Right lobe of liver (tissue), 6 donors: ENCODE measurements at places on chromosomes 7 and 10. TPM values are rescaled to one million over a fixed set of nuclear protein-coding genes. Genes with fewer than 3 reads are reported as not detected.
A peak's percentile ranks its signal among the peaks of the same experiment; 100 is the strongest.

RSPH10B2 gene
- 0.22 TPM for total RNA-seq

OR2A7 gene
- total RNA-seq = 2.6 TPM

ERLIN1 gene
- 79.6 TPM for total RNA-seq

LIPF gene
- not detected for total RNA-seq

ASB4 gene
- total RNA-seq = 0.79 TPM

MCM10 gene
- 6.4 TPM for total RNA-seq

CH25H gene
- not detected for total RNA-seq

FRMPD2 gene
- total RNA-seq = not detected

BHLHA15 gene
- total RNA-seq = 6.6 TPM

GRCh38 chr10:42754155-42755027 is 28.2 kb upstream of the BMS1 start:
- H3K27ac ChIP-seq = no peak overlapping the region
- H3K4me1 ChIP-seq = peaks cover 22% of the 10 kb centered on the region
- H3K36me3 ChIP-seq = no peaks in the 10 kb centered on the region
- peak overlapping the region; percentile 33 for H3K4me3 ChIP-seq
- no peaks in the 10 kb centered on the region for H3K27me3 ChIP-seq

GRCh38 chr10:128301051-128301450 is 174.8 kb upstream of the MKI67 start:
- no peaks in the 10 kb centered on the region for H3K4me1 ChIP-seq
- H3K27ac ChIP-seq = no peak overlapping the region
- no peak overlapping the region for H3K4me3 ChIP-seq
- no peaks in the 10 kb centered on the region for H3K27me3 ChIP-seq

GRCh38 chr7:116159711-116160110 is 50.6 kb upstream of the TES start:
- H3K4me3 ChIP-seq = no peak overlapping the region
- H3K27me3 ChIP-seq = no peaks in the 10 kb centered on the region
- no peaks in the 10 kb centered on the region for H3K36me3 ChIP-seq
- no peak overlapping the region for H3K27ac ChIP-seq
- H3K4me1 ChIP-seq = no peaks in the 10 kb centered on the region
- DNase-seq = no peak

DNA sequence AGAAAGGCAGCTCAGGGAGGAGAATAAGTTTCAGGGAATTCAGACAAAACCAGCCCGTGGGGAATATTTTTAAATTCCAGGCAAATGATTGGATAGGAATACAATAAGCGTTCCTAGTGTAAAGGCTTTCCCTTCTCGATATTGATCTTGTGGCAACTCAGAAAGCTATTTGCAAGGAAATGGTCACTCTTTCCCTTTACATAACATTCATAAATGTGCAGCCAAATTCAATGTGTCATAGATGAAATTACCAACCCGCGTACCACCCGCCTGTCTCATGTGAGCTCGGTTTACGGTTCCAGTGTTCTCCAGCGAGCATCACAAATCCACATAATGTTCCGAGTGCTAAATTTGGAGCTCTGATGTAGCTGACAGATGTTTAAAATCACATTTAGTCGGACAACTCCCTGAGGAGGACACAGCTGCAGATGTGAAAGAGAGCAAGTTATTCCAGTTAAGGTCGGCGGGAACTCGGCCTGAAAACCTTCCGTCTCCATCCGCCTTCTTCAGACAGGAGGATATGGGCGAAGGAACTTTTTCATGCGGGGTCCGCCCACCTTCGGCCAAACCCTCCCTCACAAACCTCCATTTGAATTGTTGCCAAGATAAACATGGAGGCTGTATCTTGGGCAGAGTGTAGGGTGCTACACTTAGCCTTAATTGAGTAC is 327.0 kb downstream of the RNLS start:
- no peak for DNase-seq
- no peaks in the 10 kb centered on the region for H3K36me3 ChIP-seq
- no peak overlapping the region for H3K4me3 ChIP-seq
- H3K4me1 ChIP-seq = no peaks in the 10 kb centered on the region
- H3K27ac ChIP-seq = no peak overlapping the region

- H3K27me3 ChIP-seq = no peaks in the 10 kb centered on the region
- no peak for DNase-seq
- no peak overlapping the region for H3K4me3 ChIP-seq
- H3K36me3 ChIP-seq = no peaks in the 10 kb centered on the region
- H3K27ac ChIP-seq = no peak overlapping the region
- no peaks in the 10 kb centered on the region for H3K4me1 ChIP-seq
These were observed 714.3 kb downstream of the ANKRD7 start for GRCh38 chr7:118938845-118939244.

GRCh38 chr7:106503626-106504025 is 157.3 kb downstream of the CCDC71L start:
- no peak for DNase-seq
- no peaks in the 10 kb centered on the region for H3K36me3 ChIP-seq
- H3K4me3 ChIP-seq = no peak overlapping the region
- no peaks in the 10 kb centered on the region for H3K27me3 ChIP-seq
- peaks cover 16% of the 10 kb centered on the region for H3K4me1 ChIP-seq

GRCh38 chr7:128081808-128082207 is 50.6 kb upstream of the LRRC4 start:
- H3K4me1 ChIP-seq = no peaks in the 10 kb centered on the region
- no peak for DNase-seq
- no peak overlapping the region for H3K4me3 ChIP-seq
- no peaks in the 10 kb centered on the region for H3K27me3 ChIP-seq

GRCh38 chr7:115435178-115435577 is 513.3 kb downstream of the MDFIC start:
- no peaks in the 10 kb centered on the region for H3K36me3 ChIP-seq
- no peaks in the 10 kb centered on the region for H3K27me3 ChIP-seq
- DNase-seq = no peak
- no peak overlapping the region for H3K27ac ChIP-seq
- no peaks in the 10 kb centered on the region for H3K4me1 ChIP-seq

- no peaks in the 10 kb centered on the region for H3K36me3 ChIP-seq
- DNase-seq = no peak
- no peaks in the 10 kb centered on the region for H3K27me3 ChIP-seq
- H3K27ac ChIP-seq = no peak overlapping the region
- no peaks in the 10 kb centered on the region for H3K4me1 ChIP-seq
These were observed 48.5 kb downstream of the SMKR1 start for GRCh38 chr7:129550693-129551360.

DNA sequence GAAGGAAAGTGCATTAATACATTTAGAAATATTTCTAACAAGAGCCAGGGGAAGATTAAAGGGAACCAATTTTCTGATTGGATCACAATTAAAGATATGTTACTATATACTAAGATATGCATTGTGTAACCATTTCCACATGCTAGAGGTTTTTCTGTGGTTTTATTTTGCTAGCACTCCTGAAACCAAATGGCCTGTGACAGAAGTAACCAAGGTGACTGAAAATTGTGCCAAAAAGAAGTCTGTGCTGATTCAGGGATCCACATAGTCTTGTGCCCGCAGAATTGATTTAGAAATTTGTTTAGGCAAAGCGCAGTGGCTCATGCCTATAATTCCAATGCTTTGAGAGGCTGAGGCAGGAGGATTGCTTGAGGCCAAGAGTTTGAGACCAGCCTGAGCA is 1.8 kb downstream of the CC2D2B start:
- no peaks in the 10 kb centered on the region for H3K27me3 ChIP-seq
- no peak for DNase-seq
- H3K27ac ChIP-seq = no peak overlapping the region
- no peaks in the 10 kb centered on the region for H3K36me3 ChIP-seq
- H3K4me1 ChIP-seq = no peaks in the 10 kb centered on the region
- no peak overlapping the region for H3K4me3 ChIP-seq

- no peak overlapping the region for H3K27ac ChIP-seq
- H3K36me3 ChIP-seq = no peaks in the 10 kb centered on the region
- no peak overlapping the region for H3K4me3 ChIP-seq
- no peak for DNase-seq
These were observed 67.5 kb upstream of the SORCS1 start for GRCh38 chr10:107232013-107232412.

GRCh38 chr10:47193666-47194065 is 106.3 kb upstream of the GDF10 start:
- no peaks in the 10 kb centered on the region for H3K4me1 ChIP-seq
- no peaks in the 10 kb centered on the region for H3K27me3 ChIP-seq
- no peaks in the 10 kb centered on the region for H3K36me3 ChIP-seq
- H3K27ac ChIP-seq = no peak overlapping the region
- no peak for DNase-seq
- H3K4me3 ChIP-seq = no peak overlapping the region

GRCh38 chr7:66202441-66202840 is 2.7 kb upstream of the TPST1 start:
- H3K27me3 ChIP-seq = no peaks in the 10 kb centered on the region
- no peaks in the 10 kb centered on the region for H3K4me1 ChIP-seq

GRCh38 chr10:57579926-57580325 is 687.8 kb downstream of the IPMK start:
- H3K27ac ChIP-seq = no peak overlapping the region
- no peak overlapping the region for H3K4me3 ChIP-seq
- H3K27me3 ChIP-seq = no peaks in the 10 kb centered on the region
- no peaks in the 10 kb centered on the region for H3K36me3 ChIP-seq
- H3K4me1 ChIP-seq = no peaks in the 10 kb centered on the region

- H3K27me3 ChIP-seq = no peaks in the 10 kb centered on the region
- no peaks in the 10 kb centered on the region for H3K36me3 ChIP-seq
- H3K4me1 ChIP-seq = no peaks in the 10 kb centered on the region
- H3K27ac ChIP-seq = no peak overlapping the region
These were observed 37.6 kb upstream of the TCF7L2 start for GRCh38 chr10:112912410-112912928.

- H3K27me3 ChIP-seq = no peaks in the 10 kb centered on the region
- DNase-seq = peak; percentile 67
- H3K36me3 ChIP-seq = no peaks in the 10 kb centered on the region
- peak within 1 kb of the TSS; percentile 100 for H3K27ac ChIP-seq
- peaks cover 49% of the 10 kb centered on the region for H3K4me1 ChIP-seq
These were observed at the start of gene GTF2I for GRCh38 chr7:74657692-74658177. GTF2I (plus strand) TSS chr7:74657718; CDS start chr7:74689129, 31,411 bp downstream.

DNA sequence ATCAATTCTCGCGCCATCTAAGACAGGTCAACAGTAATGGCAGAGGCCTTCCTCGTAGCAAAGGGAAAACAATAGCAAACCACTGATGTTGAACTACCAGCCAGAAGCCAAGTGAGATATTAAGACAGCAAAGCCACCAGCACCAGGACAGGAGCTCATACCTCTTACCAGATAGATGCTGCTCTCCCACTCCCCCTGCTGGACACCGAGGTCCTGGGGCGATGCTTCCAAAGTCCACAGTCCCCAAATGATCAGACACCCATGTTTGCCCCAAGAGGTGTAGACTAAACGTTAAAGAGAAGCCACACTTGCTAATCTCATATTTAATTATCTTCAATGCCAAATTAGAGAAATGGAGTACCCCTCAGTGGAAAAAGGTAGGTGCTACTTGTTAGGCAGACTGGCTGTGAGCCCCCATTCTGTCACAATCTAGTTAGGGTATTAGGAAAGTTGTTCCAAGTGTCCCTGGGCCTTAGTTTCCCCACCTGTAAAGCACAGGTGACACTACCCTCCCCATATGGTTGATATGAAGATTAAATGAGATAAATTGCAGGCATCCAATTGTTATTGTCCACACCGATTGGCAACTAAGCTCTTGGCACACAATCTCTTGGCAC is 39.9 kb downstream of the TOMM7 start:
- no peak overlapping the region for H3K27ac ChIP-seq
- H3K27me3 ChIP-seq = no peaks in the 10 kb centered on the region
- H3K4me1 ChIP-seq = no peaks in the 10 kb centered on the region
- peak; percentile 67 for DNase-seq
- H3K4me3 ChIP-seq = no peak overlapping the region
- no peaks in the 10 kb centered on the region for H3K36me3 ChIP-seq
